Non-pigmented ciliary epithelial cell (primary cell): ENCODE measurements at places on chromosomes 1 and 21.

DNA sequence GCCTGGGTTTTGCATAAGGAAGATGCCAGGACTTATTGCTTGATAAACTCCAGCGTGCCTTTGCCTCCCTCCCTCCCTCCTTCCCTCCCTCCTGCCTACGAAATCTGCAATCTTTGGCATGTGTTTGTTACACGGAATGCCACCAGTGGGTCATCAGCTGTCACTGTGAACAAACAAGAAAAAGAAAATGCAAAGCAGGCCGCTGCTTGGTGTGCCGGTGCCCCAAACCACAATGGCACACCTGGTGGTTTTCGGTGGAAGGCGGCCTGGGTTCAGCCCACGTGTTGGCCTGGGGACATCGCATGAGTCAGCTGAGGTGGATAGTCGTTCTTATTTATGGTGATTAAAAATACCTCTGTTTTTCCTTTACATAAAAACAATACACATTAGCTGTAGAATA is 16.3 kb upstream of the IFNLR1 start:
- DNase-seq: no peak

- no peak for DNase-seq
Observed at GRCh38 chr1:236129306-236129705, 13.0 kb upstream of the GPR137B start.

DNA sequence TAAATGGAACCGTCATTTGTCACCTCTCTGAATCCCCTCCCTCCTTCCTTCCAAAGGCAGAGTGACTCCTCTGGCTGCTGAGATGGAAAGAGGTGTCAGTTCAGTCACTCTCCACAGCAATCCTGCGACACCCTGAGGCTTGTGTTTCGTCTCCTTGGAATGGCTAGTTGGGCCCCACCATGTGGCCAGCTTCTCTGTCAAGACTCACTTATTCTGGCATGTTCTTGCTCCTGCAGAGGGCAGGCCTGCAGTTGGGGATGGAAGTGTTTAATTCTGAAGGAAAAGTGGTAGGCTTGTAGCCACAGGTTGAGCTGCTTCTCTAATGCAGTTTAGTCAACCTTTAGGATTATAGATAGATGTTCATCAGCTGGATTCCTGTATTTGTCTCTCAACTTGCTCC is 149.6 kb downstream of the LMO4 start:
- DNase-seq: no peak

DNA sequence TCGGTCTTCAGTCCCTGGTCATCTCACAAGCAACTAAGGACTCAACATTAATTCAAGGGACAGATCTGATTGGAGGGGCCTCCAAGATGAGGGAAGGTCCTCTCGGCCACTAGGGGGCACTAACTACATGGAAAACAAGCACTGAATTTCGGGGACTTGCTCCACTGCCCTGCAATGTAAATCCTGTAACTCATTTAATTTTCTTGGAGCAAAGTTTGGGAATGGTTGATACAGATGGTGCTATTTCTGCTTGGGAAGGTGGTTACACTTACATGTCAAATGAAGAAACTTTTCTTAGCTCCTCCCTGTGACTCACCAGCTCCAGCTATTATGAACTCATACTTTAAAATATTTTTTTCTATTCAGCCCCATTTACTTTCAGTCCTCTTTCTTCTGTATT is 97.4 kb upstream of the KCNJ15 start:
- DNase-seq: no peak

- DNase-seq: no peak
Observed at GRCh38 chr1:2032737-2033136, 13.6 kb downstream of the GABRD start.

DNA sequence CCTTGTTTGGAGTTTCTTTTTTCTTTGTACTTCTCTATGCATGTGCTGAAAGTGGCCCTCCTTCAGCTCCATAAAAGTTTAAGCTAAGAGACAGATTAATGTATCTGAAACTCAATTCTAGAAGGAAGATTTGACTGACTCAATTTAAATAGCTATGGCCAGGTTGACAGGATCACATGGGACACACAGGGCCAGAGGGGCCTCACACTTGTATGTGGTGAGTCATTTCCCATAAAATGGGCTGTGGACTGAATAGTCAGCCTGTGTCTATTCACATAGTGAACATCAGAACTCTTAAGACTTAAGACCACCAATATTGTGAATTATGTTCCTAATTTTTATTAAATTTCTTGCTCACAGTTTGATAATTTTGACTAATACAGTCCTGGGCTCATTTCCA is 45.7 kb upstream of the DEPDC1 start:
- DNase-seq: peak; percentile 3

GRCh38 chr21:25107708-25108107 is 499.6 kb downstream of the MRPL39 start:
- DNase-seq: peak; percentile 86

DNA sequence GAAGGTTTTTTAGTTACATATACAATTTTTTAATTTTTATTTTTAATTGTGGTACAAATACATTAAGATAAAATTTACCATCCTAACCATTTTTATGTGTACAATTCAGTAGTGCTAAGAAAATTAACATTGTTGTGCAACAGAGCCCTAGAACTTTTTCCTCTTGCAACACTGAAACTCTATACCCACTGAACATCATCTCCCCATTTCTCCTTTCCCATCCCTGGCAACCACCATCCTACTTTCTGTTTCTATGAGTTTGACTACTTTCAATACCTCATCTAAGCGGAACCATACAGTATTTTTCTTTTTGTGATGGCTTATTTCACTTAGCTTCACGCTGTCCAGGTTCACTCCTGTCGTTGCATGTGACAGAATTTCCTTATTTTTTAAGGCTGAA is 54.1 kb downstream of the PALMD start:
- no peak for DNase-seq

DNA sequence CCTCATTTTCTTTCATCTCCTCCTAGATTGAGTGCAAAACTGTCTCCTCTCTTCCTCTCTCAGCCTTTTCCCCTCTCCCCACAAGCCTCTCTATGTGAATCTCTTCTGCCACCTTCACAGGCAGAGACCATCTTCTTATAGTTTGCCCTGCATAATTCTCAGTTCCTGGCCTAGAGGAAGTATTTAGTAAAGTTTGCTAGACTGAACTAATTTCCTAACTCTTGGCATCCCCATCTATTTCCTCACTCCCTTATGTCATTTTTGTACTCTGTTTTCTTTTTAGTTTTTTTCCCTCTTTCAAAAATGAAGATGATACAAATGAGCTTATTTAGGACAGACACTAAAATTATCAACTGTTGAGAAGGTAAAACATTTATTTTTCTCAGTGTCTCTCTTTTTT is 66.0 kb downstream of the XCL2 start:
- DNase-seq: no peak

- no peak for DNase-seq
Observed at GRCh38 chr1:78591971-78592370, 28.3 kb upstream of the IFI44L start.

- no peak for DNase-seq
Observed at GRCh38 chr1:196034080-196034706, 574.0 kb downstream of the KCNT2 start.

DNA sequence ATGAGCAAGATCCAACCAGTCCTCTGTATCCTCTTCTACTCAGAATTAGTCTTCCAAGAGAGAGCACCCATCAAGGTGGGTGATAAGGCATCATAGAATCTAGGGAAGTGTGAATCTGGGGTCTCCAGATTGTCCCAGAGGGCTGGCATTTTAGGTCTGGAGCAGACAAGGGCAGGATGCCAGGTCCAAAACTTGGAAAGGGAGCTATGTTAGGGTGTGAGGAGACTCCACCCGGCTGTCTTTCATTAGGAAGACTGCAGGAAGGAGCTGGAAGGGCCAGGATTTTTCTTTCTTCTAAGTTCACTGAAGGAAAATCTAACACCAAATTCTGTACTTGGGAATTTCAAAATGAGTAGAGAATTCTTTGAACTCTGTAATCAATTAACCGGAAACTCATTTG is 86.1 kb upstream of the BMP8A start:
- DNase-seq: no peak

GRCh38 chr1:206021626-206022365 is 1.9 kb downstream of the CTSE start:
- DNase-seq: no peak

DNA sequence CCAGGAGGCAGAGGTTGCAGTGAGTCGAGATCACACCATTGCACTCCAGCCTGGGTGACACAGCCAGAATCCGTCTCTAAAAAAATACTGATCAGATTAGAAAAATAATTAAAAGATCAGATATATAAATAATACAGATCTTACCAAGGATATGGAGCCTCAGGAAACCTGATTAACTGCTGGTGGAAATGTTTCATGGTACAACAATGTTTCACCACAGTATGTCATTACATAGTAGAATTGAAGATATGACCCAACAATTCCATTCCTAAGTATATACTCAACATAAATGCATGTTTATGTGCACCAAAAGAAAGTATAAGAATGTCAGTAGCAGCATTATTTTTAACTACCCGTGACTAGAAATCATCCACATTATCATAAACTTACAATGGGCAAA is 41.7 kb downstream of the CD53 start:
- DNase-seq: no peak

DNA sequence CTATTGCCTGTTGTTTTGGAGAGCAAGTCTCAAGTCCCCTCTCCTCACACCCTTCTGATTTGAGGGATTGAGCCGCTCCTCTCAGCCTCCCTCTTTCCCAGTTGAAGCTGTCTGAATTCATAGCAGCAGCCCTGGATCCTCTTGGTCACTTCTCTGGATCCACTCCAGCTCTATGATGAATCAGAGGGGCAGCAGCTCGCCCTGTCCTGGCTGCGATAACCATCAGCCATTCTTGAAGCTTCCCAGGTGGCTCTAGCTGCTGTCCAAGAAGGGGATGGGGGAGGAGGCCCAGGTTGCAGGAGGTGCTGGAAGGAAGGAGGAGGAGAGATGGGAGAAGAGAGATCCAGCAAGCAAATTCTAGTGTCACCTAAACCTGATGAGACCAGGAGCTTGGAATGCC is 31.3 kb downstream of the WNT4 start:
- peak; percentile 38 for DNase-seq

DNA sequence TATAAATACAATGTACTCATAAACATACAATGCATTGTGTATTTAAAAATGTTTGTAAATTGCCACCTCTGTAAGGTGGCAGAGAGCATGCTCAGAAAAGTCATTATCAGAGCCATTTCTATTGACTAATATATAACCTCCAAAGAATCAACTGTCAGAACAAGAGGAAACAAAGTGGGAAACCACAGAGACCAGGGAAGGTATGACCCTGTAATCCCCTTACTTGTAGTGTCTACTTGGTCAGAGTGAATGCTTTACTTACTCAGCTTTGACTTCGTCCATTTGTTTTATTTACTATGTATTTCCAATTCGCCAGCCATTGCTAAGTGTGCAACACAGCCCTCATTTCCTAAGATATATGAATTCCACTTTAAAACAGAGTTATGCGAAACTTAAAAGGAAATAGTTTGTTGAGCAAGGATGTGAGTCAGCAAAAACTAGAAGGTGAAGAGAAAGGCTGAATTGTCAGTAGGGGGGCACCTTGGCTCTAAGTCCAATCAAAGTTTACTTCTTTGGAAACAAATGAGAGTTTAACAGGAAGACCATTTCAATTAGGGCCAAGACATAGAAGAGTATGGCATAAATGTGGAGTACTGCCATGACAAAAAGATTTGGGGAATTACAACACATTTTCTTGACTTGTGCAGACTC is 671.7 kb upstream of the PTBP2 start:
- DNase-seq: no peak

- no peak for DNase-seq
Observed at GRCh38 chr1:114219172-114219868, 65.7 kb upstream of the SYT6 start.

- DNase-seq: no peak
Observed at GRCh38 chr1:2199042-2199810, 4.7 kb upstream of the FAAP20 start.

- no peak for DNase-seq
Observed at GRCh38 chr1:90622666-90623065, 94.4 kb downstream of the BARHL2 start.

- no peak for DNase-seq
Observed at GRCh38 chr1:176885751-176886150, 278.8 kb downstream of the ASTN1 start.

- DNase-seq: no peak
Observed at GRCh38 chr1:29708796-29709703, 472.7 kb downstream of the PTPRU start.

DNA sequence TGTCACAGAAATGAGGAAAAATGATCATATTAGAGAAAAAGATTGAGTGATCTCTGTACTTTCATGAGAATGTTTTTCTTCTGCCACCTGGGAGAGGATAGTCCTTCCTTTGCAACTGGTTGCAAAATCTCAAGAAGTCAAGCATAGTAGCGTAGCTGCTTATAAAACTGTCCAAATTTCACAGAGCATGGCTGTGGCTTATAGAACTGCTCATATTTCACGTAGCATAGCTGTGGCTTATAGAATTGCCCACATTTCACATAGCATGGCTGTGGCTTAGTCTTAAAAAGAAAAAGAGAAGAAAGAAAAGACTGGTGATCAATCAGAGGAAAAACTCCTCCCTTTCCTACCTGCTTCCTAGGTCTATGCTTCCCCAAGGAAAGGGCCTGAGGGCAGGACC is 329.5 kb downstream of the SIPA1L2 start:
- no peak for DNase-seq

DNA sequence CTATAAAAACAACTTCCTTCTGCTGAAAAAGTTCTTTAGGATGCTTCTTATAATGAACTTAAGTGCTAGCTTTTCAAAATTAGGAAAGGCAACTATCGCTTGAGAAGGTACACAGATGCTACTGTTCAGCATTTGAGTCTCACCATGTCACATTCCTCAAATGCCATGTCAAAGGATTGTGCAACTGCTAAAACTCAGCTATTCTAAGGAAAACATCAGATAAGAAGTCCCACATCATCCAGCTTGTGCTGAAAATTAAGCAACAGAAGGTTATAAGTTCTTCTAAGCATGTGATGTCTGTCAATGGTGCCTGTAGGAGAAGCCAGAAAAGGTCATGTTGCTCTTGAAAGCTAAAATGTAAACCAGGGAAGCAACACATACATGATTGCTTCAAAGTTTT is 36.5 kb downstream of the MCOLN2 start:
- DNase-seq: no peak

GRCh38 chr1:79950511-79950910 is 944.0 kb upstream of the ADGRL4 start:
- no peak for DNase-seq

- no peak for DNase-seq
Observed at GRCh38 chr1:245606157-245606725, 451.5 kb downstream of the KIF26B start.

DNA sequence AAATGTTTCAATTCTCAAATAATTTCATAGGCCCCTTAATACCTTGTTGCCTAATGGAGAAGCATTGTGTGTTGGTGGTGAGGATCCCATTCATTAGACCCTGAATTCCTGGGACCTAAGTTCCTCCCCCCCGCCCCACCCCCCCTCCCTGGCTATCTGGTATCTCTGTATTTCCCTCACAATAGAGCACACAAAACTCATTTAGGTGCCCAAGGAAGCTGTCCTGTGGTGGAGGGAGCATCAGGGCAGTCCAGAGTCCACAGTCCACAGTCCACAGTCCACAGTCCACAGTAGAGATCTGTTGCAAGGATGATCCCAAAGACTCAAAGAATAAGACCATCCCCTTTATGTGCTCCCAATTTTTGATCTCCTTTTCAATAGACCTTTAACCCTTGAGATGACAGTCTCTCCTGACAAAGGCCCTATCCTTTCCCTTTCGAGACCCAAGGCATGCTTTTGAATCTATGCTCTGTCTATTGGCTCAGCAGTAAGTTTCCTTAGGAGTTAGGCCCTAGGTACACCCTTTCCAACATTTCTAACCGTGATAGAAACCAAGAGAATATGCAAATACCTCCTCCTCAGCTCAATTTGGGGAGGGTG is 123.9 kb downstream of the ZBTB18 start:
- no peak for DNase-seq
